ENCODE measurements at places on chromosomes 6 and 20. TPM values are rescaled to one million over a fixed set of nuclear protein-coding genes. Genes with fewer than 3 reads are reported as not detected.

The ZBTB12 gene
- total RNA-seq, result 2.9 TPM

The CAP2 gene
- total RNA-seq, result 8.4 TPM

The WDR46 gene
- 61.6 TPM for total RNA-seq

The C20orf204 gene
- total RNA-seq, result 2.0 TPM

The FABP7 gene
- total RNA-seq, result not detected

The PAX1 gene
- not detected for total RNA-seq

Data from placental epithelial cell (primary cell).